Stimulated activated effector memory CD8-positive, alpha-beta T cell treated with anti-CD3 and anti-CD28 coated beads, Interleukin-12 subunit alpha, Interleukin-12 subunit beta, amount 100 ng/mL, for 72 hours (primary cell): ENCODE measurements at places on chromosomes 16 and 17.

- no peak for DNase-seq
Observed at GRCh38 chr16:19960183-19960582, 75.5 kb upstream of the GPRC5B start.

- no peak for DNase-seq
Observed at GRCh38 chr16:72873044-72873443, 174.9 kb downstream of the ZFHX3 start.

DNA sequence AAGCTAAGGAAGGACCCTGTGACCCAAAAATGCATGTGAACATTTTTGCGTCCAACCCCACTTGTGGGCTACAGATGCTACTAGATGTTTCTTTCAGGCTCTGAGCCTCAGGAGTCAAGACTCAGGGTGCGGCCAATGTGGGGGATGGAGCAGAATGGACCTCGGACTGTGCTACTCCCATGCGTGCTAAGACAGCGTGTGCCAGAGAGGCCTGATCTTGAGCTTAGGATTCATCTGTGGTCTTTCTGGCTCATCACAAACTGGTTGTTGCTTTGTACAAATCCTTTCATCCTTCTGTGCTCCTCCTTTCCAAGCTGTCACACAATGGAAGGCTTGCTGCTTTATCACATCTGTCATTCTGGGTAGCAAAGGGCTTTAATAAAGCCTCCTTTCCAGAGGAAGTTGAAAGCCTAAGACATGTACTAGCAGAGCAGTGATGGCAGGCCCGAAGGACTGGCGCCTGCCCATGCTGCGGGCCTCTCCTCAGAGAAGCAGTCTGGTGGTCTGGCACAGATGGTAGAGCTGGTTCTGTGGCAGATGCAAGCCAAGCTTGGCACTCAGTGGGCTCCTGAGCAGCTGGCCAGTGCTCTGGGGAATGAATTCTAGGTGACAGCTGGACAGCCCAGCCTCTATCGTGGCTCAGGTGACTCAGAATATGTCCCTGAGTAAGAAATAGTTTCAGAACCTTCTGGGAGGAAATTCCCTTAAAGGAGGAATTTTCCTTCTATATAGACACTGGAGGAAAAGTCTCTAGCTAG, 27.8 kb downstream of the COG4 start:
- DNase-seq = no peak

DNA sequence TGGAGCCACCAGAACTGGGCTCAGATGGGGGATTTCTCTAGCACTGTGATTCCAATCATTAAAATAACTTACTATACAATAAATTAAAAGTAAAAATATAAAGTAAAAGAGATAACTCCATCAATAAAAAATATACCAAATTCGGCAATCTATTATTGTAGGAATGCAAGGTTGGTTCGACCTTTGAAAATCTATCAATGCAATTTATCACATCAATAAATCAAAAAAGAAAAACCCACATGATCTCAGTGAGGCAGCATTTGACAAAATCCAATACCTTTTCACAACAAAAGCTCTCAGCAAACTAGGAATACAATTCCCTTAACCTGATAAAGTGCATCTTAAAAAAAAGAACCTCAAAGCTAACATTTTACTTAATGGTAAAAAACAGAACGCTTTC, 17.0 kb downstream of the RAB40B start:
- no peak for DNase-seq

DNA sequence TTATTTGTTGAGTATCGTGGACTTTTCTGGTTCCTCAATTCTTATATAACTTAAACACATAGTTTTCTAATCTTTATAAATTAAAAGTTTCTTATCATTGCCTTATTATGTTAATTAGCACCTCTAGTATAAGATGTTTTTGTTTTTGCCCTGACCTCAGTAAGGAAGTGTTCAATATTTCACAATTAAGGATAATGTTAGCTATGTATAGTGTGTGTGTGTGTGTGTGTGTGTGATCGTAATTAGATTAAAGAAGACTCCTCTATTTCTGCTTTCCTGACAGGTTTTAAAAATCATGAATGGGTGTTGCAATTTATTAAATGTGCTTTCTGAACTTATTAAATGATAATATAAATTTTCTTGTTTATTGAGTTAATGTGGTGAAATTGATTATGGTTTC, 12.0 kb downstream of the IL21R start:
- no peak for DNase-seq

GRCh38 chr16:17258848-17259713, 211.7 kb downstream of the XYLT1 start:
- no peak for DNase-seq

GRCh38 chr17:50198026-50198669, 3.3 kb downstream of the COL1A1 start:
- peak; percentile 76 for DNase-seq

DNA sequence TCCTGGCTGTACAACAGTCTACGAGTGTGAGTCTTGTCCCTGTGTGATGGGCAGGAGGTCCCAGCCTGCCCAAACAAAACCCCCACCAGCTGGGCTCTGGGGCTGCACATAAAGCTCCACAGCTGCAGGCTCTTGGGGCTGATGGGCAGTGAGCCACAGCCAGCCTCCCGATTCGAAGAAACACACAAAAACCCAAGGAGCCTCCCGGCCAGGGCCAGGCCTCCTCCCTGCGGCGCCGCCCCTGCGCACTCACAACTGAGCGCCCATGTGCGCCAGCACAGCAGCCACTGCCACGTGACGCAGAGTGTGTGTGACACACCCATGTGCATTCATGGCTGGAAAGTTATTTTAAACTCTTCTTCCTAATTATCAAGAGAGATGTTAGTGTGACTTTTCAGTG, 30.6 kb upstream of the FAAP100 start:
- DNase-seq = no peak

DNA sequence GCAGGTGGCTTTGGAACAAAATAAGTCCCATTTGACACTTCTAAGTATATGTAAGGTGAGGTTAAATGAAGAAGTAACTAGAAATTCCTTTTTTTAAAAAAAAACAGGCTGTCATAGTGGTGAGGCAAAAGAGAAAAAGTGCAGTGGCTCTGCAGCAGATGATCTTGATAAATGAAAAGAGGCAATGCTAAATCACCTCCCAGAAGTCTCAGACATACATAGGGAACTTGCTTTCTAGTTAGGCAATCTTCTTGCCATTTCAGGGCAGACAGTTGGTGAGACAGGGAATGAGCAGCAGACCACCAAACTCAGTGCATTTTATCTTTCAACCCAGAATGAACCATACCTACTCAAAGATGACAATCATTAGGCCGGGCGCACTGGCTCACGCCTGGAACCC, 90.8 kb downstream of the MYO1D start:
- DNase-seq = no peak

- DNase-seq = no peak
Observed at GRCh38 chr17:20852239-20852989, 190.4 kb downstream of the USP22 start.

- no peak for DNase-seq
Observed at GRCh38 chr16:19485611-19486010, 36.3 kb downstream of the GDE1 start.

DNA sequence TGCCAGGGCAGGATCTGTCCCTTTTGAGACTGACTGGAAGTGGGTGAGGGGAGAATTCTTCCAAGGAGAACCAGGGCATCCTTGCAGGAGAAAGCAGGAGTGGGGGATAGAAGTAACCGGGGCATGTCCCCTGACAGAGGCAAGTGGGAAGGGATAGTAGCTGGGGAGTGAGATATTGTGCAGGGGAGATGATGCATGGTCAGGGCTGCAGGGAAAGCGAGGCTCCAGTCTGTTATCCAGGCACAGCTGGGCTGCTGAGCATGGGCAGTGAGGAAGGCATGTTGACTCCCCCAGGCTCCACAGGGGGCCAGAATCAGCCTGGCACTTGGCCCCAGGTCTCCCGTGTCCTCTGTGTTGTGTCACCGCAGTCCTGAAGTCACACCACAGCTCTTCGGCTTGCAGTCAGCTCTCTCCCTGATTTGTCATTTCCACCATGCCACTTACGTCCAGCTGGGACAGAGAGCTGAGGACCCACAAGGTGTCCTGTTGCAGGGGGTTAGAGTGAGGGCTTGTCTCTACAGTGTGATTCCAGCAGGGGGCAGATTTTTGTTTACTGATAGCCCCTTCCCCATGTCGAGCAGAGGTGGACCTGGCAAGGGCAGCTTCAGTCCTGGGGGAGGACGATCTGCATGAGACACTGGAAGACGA, 40.9 kb downstream of the B9D1 start:
- DNase-seq = no peak

- DNase-seq = peak; percentile 65
Observed at GRCh38 chr17:35795007-35795870, at the start of gene MMP28. Gene MMP28, minus strand, starts transcription at chr17:35795641. Its CDS starts 264 bp downstream, at chr17:35795377.

DNA sequence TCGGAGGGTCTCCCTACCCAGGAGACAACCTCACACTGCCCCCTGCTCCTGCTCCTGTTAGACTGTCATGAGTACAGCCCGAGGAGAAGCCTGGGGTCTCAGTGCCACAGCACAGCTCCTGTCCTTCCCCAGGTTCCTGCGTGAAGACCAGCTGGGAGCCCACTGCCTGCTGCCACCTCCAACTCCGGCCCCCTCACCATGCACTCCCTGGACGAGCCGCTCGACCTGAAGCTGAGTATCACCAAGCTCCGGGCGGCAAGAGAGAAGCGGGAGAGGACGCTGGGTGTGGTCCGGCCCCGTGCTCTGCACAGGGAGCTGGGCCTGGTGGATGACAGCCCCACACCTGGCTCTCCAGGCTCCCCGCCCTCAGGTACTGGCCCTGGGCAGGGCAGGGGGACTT, 16.2 kb downstream of the GLIS2 start:
- DNase-seq = no peak

DNA sequence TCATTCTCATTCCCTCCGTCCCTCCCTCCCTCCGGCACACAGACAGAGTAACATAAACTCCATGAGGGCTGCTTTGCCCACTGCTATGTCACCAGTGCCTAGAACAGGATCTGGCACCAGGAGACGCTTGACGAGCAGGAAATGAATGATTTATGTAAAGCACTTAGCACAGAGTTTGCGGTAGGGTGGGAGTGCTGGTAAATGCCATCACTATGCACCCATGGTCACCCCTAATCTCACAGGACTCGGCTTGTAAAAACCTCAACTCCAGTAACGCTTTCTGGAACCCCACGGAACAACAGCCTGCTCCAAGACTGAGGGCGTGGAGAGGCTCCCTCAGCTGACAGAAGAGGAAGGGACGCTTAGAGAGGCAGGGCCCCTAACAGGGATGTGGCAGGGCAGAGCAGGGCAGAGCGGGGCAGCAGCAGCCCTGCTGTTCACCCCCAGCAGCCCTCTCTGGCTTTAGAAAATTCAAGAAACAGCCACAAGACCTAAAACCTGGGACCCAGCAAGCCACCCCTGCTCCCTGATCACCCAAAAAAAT, 156.9 kb downstream of the C16orf78 start:
- DNase-seq = no peak

DNA sequence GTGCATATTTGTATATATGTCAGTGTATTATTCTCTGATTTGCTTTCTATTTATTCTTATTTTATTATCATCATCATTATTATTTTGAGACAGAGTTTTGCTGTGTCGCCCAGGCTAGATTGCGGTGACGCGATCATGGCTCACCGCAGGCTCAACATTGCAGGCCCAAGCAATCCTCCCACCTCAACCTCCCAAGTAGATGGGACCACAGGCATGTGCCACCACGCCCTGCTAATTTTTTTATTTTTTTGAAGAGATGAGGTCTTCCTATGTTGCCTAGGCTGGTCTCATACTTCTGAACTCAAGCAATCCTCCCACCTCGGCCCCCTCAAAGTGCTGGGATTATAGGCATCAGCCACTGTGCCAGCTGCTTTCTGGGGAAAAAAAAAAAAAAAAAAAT, 8.4 kb upstream of the ARHGAP17 start:
- no peak for DNase-seq

DNA sequence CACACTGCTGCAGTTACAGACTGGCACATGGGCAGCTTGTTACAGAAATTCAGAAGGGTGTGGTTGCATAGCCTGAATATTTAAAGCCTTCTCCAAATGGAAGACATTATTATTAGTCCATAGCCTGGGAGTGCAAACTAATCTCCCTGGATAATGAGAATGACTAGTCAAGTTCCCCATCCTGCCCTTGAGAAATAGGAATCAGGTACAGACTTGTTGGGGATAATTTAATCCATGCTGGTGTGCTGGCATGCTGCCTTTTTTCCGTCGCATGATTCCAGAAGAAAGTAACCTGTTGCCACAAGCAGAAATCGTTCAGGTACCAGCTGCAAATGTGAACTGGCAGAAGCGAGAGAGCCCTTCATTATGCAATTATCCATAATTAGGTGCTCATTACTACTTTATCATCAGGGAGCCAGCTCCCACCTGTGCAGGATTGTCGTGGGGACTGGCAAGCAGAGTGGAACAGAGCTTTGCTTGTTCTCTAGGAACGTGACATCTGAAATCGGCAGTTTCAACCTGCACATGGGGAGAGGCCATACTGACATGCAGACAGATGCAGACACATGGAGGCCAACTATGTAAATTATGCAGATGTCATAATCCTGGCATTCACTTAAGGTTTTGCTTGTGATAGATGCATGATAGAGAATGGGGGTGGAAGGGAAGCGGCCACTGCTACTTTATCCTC, 419.4 kb downstream of the PMP22 start:
- DNase-seq = no peak

- DNase-seq = no peak
Observed at GRCh38 chr16:10938796-10939648, 3.2 kb downstream of the DEXI start.

- DNase-seq = peak; percentile 83
Observed at GRCh38 chr17:21098934-21099689, 27.7 kb upstream of the DHRS7B start.

- DNase-seq = no peak
Observed at GRCh38 chr17:57102122-57102521, 17.1 kb downstream of the AKAP1 start.

DNA sequence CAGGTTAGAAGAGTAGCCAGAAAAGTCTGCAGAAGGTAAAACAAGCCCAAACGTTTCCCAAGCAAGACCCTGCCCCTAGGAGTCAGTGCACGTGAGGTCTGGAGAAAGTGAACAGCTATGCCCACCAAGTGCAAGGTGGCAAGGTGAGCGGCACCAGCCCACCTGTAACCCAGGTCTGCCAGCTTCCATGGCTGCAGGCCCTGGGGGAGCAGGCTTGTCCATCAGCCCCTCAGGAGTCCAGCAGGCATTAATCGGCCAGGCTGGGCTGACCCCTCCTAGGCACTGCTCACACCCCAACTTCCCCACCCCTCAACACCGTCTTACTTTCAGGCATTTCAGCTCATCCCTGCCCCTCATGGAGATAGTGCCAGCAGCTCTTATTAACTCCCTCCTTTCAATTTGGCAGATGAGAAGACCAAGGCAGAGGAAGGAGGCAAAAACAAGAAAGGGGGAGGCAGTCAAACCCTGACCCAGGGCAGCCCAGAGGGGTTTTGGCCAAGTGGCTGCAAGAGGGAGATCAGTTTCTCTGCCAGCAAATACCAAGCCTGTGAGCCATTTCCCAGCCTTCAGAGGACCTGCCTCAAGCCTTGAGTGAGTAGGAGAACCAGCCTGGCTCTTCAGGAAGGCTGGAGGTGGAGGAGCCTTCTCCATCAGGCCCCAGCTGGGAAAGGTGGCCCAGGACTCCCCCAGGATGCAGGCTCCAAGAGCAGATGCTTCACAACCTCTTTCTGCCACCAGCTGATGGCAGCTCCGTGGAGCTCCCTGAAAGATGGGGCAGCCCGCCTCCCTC, 14.7 kb downstream of the BEAN1 start:
- DNase-seq = no peak
